ENCODE measurements at places on chromosomes 12 and 14. TPM values are rescaled to one million over a fixed set of nuclear protein-coding genes. Genes with fewer than 3 reads are reported as not detected.

DNA sequence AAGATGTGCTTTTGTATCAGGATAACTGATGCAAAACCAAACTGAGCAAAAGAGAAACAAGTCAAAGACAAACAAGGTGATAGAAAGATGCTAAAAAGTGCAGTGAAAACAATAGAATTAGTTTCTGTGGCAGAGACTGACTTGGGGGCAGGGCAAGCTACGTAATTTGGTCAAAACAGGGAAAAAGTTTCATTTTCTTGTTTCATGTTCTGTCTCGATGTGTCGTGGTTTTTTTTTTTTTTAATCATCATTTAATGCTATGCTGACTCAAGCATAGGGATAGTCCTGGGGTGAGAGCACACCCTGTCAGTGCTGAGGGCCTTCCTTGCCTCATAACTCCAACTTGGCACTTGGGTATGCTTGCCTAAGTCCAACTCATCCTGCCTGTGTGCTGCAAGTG lies 144.1 kb upstream of the PTPRQ start:
- DNase-seq, result no peak

FAM90A1 gene
- total RNA-seq, result 0.63 TPM

GRCh38 chr12:63066782-63067181 lies 84.2 kb downstream of the AVPR1A start:
- DNase-seq, result no peak

GRCh38 chr12:10668526-10668925 lies 5.3 kb downstream of the STYK1 start:
- no peak for DNase-seq

DNA sequence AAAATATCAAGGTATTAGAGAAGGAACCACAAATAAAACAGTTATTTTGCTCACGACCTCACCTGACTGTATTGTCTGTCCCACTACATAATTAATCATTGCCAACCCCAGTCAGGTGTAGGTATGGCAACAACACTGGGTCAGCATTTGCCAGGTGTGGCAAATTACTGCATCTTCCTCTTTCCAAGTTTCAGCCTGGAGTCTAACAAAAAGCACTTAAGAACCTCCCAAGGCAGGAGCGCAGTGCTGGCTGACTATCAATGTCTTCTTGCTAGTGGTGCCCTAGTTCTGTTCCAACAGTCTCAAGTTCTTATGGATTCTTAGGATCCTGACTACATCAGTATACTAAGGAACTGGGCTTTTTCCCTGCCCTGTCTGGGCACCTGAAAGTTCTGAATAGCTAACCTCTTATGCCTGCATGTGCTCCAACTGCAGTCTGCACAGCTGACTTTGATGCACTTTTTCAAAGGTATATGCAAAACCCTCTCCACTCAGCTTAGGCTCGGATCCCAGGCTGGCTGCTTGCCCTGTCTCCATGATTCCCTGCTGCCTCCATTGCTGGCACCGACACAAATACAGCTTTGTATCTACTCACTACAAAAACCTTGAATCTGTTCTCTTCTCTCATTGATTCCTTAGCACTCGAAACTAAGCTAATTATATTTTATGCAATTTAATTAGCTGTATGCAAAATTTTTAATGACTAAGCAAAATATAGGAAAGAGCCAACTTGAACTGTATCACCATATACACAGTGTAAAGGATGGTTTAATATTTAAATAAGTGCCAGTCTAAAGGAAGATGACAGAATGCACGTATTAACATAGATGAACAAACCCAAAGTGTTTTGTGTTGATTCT lies 113.3 kb downstream of the PRKD1 start:
- DNase-seq, result no peak

DNA sequence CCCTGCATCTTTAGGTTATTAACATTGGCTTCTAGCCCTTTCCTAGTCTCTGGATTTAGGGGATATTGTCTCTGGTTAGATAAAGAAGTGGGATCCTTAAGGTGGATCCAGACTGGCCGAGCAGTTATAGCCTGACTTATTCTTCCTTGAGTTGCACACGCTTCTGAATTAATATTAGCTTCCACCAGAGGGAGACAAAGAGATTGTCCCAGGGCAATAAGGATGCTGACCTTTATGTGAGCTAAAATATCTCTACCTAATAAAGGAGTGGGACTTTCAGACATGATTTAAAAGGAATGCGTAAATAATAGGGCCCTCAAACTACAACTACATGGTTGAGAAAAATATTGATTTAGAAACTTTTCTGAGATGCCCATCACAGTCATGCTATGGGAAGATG lies 139.7 kb downstream of the SLCO1B3 start:
- no peak for DNase-seq

GPRC5D gene
- not detected for total RNA-seq

GRCh38 chr12:90473831-90474230 lies 481.1 kb downstream of the CCER1 start:
- DNase-seq, result no peak

IRAK3 gene
- total RNA-seq, result 3.0 TPM

FAIM2 gene
- not detected for total RNA-seq

KIF26A gene
- total RNA-seq, result 0.48 TPM

NPFF gene
- total RNA-seq, result 3.0 TPM

DNA sequence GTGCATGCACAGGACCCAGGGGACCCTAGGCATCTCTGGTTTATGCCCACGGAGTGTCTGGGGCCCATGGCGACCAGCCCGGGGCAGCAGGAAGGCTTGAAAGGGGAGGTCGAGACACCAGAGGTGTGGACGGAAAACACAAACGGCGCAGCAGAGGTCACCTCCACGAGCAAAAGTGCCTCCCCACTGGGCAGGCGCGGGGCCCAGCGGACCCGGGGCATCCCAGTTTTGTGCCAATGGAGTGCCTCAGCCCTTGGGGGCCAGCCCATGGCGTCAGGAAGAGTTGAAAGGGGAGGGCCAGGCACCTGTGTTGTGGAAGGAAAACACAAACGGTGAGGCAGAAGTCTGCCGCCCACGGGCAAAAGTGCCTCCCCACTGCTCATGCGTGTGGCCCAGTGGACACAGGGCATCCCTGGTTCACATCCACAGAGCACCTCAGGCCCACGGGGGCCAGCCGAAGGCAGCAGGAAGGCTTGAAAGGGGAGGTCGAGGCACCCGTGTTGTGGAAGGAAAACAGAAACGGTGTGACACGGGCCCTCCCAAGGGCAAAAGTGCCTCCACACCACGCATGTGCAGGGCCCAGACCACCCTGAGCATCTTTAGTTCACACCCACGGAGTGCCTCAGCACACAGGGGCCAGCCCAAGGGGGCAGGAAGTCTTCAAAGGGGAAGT lies 378.8 kb downstream of the ALG10 start:
- no peak for DNase-seq

GZMB gene
- not detected for total RNA-seq

EIF2S1 gene
- total RNA-seq, result 75.1 TPM

ACOT4 gene
- 5.1 TPM for total RNA-seq

METTL25 gene
- 5.5 TPM for total RNA-seq

DNA sequence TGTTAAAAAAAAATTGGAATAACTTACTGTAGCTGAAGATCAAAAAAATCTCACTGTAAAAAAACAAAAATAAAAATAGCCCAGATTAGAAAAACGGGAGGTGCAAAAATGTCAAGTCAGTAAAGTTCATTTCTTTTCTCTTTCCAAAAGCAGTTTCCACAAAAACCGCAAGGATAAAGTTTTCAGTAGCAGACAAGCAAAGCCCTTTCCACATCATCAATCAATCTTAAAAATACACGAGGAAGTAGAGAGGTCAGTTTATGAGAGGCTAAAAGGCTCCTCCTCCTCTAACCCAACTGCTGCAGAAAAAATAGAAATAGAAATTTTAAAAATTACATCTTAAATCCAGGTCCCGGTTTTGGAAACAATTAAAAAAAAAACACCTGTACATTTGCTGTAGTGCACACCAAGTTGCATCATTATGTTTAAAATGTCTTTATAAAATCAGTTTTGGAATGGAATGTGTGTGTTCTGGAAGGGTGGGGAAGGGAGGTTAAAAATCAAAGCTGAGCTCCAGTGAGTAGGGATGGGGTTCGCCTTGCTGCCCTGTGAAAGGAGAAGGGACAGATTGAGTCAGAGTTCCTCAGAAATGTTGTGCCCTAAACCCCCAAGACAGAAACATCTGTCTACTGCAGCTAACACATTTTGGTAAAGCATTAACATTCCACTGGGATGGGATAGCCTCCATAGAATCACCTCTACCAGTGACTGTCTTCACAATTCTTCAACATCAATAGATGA lies 5.8 kb downstream of the HNRNPC start:
- no peak for DNase-seq

SERPINA5 gene
- total RNA-seq, result 1.9 TPM

NTF3 gene
- total RNA-seq, result not detected

Data from kidney epithelial cell (primary cell).